AG08395 (cell line): ENCODE measurements at places on chromosomes 7 and 10.
A peak's percentile ranks its signal among the peaks of the same experiment; 100 is the strongest.

DNA sequence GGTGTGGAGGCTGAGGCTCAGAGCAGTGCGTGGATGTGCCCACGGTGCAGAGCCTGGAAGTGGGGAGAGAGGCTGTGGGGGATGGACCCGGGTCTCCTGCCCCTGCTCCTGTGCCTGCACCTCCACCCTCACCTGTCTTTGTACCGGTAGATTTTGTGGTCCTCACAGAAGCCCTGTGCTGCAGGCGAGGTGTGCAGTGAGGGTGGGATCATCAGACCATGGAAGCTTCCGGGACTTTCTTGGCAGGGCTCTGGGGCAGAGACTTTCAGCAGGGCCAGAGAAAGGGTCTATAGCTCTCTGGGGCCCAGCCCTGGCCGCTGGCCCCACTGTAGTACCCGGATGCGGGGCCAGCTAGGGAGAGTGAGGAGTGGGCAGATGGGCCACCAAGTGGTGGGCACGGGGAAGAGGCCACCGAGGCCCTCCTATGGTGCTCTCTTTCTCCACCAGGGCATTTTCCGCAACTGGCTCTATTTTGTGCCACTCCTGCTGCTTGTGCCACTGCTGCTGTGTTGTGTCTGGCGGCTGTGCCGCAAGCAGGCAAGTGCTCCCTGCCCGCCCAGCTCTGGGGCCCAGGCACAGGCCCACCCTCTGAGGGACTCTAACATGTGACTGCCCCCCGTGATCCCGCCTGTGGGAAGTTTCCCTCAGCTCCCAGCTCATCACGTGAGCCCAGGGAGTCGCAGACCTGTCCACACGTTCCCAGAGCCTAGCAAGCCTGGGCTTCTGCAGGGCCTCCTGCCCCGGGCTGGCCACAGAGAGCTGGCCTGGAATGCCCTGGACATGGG, 22.1 kb downstream of the ANTXRL start:
- DNase-seq, result no peak

DNA sequence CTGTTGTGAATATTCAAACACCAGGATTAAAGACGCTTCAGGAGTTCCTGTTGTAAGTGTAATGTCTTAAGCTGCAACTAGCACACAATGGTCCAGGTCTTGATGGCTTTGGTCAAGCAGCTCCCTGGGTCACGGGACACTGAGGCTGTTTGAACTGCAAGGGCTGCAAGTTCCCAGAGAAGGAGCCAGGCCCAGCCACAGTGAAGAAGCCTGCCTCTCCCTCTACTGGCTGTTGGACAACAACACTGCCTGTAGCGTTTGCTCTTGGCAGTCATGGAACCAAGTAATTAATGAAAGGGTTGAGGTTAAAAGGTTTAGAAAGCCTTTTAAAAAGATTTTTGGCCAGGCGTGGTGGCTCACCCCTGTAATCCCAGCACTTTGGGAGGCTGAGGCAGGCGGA, 31.9 kb upstream of the GUSB start:
- DNase-seq, result peak; percentile 29

GRCh38 chr7:19972876-19973275, 199.5 kb upstream of the TMEM196 start:
- DNase-seq, result no peak

DNA sequence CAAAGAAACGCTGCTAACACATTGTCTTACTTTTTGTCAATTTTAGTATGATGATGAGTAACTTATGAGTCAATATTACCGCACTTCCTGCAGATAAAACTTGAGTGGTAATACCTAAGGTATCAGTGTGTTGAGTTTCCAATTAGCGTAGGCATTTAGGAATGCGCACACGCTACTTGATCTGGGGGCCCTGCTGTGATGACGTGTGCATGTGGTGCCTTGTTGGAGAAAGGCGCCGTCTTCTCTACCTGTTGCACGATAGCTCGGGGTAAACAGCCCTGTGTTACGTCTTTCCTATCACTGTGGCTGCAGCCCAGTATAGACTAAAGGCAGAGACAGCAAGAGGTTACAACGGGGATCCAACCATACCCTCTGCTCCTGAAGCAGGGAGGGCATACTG, 476.8 kb upstream of the ADARB2 start:
- DNase-seq, result no peak

GRCh38 chr10:82572744-82573143, 697.8 kb downstream of the NRG3 start:
- no peak for DNase-seq

DNA sequence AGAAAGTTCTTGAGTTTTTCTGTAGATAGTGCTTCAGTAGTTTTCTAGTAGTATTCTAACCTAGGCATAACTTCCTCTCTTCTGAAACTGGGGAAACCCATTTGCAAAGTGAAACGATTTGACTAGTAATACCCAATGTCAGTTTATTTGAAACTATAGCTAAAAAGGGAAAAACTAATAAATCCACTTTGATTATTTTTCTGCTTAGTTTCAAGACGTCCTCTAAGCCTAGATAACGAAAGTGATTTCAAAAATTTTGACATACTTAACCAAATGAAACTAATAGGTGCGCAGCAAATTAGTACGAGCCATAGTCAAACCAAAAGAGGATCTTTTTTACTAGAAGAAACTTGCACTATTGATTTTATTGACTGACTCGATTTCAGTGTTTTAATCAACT, 9.8 kb upstream of the SP8 start:
- no peak for DNase-seq

DNA sequence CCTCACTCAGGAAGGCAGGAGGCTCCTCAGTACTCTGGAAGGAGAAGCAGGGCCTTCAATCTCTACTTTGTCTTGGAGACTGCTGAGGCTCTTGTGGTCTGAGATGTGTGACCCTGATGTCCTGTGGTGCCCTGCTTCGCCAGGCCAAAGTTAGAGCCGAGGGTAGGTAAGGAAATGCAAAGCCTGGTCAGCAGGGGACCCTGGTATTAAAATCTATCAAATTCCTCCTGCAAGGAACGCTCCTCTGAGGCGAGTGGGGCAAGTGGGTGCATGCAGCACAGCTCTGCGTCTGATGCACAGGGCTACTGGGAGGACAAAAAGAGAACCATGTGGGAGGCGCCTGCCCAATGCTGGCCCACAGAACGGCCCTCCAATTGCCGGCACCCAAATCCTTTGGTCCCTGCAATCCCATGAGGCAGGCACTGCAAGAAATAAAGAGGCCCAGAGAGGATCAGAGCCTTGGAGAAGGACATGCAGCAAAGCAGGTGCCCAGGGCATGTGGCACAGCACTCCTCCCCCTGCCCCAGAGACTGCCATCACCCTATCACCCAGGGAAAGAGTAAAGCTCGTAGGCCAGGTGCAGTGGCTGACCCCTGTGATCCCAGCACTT, 23.1 kb upstream of the ZMIZ1 start:
- no peak for DNase-seq

- no peak for DNase-seq
These were observed 233.6 kb downstream of the SEMA3D start for GRCh38 chr7:84953234-84953633.

DNA sequence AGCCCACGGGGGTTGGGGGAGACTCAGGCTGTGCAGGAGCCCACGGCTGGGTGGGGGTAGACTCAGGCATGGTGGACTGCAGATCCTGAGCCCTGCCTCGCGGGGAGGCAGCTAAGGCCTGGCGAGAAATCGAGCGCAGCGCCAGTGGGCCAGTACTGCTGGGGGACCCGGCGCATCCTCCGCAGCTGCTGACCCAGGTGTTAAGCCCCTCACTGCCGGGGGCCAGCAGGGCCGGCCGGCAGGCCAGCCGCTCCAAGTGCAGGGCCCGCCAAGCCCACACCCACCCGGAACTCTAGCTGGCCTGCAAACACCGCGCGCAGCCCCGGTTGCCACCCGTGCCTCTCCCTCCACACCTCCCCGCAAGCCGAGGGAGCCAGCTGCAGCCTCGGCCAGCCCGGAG, 33.4 kb downstream of the SP4 start:
- no peak for DNase-seq

DNA sequence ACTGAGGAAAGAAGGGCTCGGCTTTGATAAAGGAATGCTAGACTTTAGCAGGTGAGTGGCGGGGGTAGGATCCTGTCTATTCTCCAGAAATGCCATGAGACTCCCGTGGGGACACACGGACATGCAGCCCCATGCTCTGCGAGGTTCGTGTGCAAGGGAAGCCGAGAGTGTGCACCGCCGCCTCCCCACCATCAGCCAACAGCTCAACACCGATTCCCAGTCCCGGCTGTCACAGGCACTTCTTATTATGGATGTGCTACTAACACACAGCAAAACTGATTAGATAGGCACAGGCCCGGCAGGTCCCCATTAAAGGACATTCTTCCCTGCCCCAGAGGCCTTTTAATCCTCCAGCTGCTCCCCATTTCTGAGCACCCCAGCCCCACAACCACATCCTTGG, 154.4 kb downstream of the PRKAG2 start:
- no peak for DNase-seq

DNA sequence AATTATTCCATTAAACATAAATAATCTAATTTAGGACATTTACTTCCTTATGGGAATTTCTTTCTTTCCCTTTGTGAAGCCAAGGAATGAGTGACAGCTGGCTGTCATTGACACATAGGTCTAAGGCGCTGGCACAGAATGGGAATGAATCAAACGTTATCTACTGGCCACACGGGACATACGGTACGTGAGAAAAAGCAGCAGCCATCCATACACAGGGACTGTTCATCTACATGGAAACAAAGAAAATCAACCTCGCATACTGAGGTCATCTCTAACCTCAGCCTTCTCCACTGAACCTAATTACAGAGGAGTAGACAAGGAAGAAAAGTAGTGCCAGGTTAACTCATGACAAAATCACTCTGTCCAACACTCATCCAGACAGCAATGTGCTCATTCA, 126.3 kb upstream of the PTN start:
- no peak for DNase-seq

GRCh38 chr10:79409726-79410085, 35.7 kb downstream of the ZCCHC24 start:
- no peak for DNase-seq

GRCh38 chr7:1368682-1369571, 90.3 kb downstream of the MICALL2 start:
- DNase-seq, result peak; percentile 20

DNA sequence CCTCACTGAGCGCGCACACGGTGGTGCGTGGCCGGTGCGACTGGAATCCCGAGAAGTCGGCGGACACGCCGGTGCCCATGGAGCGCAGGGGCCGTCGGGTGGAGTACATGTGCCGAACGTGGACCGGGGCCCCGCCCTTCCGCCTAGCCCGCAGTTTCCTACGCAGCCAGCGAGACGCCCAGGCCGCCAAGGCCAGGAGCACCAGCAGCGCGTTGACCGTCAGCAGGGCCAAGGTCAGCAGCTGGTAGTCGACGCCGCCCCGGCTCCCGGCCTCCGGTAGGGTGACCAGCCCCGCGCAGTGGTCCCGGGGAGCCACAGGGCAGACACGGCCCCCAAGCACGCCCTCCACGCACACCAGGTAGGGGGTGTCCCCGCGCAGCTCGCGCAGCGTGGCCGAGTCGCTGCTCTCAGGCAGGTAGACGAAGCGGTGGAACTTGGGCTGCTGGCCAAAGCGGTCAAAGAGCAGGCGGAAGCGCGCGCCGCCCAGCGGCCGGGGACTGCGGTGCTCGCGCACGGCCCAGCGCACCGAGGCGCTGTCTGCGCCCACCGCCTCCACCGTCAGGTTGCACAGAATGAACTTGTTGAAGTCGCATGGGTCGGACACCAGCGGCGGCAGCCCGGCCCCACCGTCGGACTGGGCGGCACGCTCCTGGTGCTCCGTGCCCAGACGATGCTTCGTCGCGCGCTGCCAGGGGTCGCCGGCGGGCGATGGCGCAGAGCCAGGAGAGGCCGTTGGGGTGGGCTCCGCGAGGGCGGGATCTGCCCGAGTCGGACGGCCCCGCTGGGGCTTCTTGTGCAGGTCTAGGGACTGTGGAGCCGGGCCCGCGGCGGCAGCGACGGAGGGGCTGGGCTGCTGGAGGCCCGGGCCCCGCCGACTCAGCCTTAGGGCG, 2.2 kb downstream of the TRIL start:
- no peak for DNase-seq

DNA sequence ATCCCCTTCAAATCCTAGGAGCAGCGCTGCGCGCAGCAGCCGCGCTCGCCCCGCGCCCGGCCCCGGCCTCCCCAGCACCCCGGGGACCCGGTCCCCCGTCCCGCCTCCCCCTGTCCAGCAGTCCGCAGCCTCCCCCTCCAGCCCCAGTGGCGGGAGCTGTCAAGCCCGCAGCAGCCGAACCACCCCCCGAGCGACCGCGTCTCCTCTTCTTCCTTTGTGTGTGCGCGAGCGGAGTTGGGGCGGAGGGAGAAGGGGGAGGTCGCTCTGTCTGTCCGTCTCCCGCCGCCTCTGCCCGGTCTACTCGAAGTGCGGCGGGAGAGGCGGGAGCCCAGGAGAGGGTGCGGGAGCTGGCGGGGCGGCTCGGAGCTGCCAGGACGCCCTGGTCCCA, 375 bp upstream of the CHN2 start:
- no peak for DNase-seq

GRCh38 chr7:519484-520390, at the start of gene PDGFA:
PDGFA (minus strand) TSS chr7:519846; CDS start chr7:519001, 845 bp downstream.
- DNase-seq, result peak; percentile 64

- DNase-seq, result no peak
These were observed 261.9 kb downstream of the PTPRN2 start for GRCh38 chr7:158325530-158326381.

- DNase-seq, result no peak
These were observed 95.1 kb upstream of the PPP2R2D start for GRCh38 chr10:131805696-131806095.

GRCh38 chr10:91328320-91328984, 81.7 kb upstream of the HECTD2 start:
- DNase-seq, result no peak

- no peak for DNase-seq
These were observed 5.1 kb upstream of the BAZ1B start for GRCh38 chr7:73526896-73527821.

DNA sequence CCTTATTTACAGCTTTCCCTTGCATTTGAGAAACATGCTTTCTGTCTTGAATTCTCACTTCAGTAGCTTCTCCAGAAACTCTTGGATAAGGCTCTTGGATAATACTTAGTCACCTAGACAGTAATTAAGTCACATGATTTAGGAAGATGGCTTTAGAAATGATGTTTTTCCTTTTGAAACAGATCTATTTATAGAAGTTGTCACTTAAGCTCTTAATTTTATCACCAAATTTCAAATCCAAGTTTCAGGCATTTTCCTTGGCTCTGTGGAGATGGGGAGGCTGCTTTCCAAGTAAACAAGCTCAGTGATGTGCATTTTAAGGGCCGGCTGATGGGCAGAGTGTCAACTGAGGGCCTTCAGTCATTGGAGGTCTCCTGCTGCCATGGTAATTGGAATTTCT, 130.3 kb downstream of the SRI start:
- DNase-seq, result no peak

- DNase-seq, result no peak
These were observed 1.2 kb downstream of the CCM2 start for GRCh38 chr7:45001138-45001694.

- no peak for DNase-seq
These were observed 867.8 kb upstream of the CELF2 start for GRCh38 chr10:10149899-10150298.

- DNase-seq, result peak; percentile 67
These were observed 80.4 kb upstream of the CDK6 start for GRCh38 chr7:92916770-92917224.

DNA sequence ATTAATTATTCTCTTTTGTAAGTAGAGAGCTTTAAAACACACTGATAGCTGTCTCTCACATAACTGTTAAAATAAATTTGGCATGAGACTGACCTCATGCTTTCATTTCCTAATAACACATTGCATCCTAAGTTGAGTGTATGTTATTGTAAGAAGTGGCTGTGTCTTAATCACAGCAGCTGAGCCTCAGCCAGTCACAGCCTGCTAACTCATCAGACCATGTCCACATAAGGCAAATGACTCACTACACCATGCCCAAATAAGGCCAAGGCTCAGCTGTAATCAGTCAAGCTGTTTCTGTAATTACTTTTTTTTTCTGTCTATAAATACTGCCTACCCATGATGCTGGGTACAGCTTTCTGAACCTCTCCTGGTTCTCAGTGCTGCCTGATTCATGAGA, 860.9 kb downstream of the XPNPEP1 start:
- DNase-seq, result peak; percentile 4
